B cell (primary cell): ENCODE measurements at places on chromosomes 7 and 10.

DNA sequence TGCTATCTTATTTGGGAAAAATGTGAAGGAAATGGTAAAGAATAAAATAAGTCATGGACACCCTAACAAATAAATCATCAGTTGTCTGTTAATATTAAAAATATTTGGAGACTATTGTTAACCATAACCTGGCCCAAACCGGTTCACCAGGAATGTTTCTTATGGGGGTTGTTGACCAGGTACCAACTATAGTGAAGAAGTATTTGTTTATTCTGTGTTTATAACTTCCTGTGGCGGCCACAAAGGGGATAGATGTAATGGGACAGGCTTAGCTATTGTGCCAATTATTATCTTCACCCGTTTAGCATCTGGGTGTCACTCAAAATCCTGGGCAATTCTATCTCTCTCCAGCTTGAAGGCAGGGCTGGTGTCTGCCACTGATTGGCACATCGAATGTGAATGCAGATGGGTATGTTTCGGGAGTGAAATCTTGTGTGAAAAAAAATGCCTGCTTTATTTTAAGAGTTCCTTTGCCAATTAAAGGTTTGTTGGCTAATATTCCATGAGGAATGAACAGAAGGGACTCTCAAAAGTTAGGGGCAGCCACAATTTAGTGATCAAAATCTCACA is 500.9 kb downstream of the ARL4A start:
- DNase-seq: no peak

GRCh38 chr10:132590094-132590751 is 52.6 kb downstream of the INPP5A start:
- DNase-seq: no peak

DNA sequence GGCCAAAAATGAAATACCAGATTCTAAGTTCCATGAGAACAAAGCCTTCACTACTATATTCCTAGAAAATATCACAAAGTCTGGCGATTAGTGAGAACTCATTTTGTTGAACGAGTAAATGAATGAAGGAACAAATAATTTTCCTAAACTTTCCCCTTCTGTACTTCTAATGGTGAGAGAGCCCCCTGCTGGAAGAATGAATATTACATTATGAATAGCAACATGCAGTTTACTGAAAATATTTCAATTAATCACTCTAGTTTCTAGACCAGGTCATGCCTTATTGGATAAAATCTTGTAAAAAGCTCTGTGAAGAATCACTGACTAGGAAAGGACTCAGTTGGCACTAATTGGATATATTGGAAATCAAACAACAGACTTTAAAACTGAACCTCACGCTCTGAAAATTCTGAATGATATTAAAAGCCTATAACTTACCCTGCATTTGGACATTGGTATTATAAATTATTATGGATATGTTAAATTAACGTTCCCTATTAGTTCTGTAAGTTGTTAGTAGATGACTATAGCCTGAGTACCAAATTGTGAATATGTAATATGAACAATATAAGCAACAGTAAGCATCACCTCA is 32.4 kb upstream of the MTPN start:
- peak; percentile 70 for DNase-seq

DNA sequence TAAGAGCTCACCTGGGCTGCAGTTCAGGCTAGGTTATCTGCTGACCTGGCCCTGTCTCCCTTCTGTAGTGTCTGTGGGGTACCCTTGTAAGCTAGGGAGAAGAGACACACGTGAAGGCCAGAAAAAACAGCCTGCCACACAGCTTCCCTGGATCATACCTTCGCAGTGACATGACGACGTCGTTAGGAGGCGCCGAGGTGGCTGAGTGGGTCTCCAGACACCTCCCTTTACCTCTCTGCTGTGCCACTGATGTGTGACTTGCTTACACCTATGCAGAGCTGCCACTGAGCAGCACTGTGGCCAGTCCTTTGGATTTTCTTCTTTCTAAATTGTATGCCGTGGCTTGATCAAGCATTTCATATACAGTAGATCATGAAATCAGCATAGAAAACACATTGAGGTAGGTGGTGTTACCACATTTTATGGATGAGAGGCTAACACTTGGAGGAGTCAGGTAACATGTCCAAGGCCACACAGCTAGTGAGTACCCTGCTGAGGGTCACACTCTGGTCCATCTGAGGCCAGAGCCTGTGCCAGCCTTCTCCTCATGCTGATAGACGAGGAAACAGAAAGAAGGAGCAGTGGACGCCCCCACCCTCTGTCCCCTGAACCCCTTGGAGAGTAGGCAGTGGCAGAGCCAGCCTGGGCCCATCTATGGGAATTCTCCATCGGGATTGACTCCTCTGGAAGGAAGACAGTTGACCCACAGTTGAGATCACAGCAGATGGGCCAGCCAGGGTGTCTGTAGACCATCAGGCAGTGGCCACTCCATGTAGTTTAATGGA is 23.1 kb downstream of the HTRA1 start:
- no peak for DNase-seq

DNA sequence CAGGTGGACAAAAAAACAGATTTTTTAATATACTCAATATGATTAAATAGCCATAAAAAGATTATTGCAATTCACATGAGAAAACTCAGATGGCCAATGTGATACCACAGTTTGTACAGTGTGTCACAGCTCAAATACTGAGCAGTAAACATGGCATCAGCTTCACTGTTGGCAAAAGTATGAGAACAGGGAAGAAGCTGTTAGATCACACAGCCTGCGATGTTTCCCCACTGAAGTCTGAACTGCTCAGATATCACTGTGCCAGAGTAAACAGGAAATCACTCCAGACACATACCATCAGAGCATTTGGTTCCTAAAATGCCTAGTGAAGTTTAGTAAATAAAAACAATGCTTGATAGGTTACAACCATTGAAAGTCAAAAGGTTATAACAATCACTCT is 347.8 kb downstream of the ETV1 start:
- no peak for DNase-seq

DNA sequence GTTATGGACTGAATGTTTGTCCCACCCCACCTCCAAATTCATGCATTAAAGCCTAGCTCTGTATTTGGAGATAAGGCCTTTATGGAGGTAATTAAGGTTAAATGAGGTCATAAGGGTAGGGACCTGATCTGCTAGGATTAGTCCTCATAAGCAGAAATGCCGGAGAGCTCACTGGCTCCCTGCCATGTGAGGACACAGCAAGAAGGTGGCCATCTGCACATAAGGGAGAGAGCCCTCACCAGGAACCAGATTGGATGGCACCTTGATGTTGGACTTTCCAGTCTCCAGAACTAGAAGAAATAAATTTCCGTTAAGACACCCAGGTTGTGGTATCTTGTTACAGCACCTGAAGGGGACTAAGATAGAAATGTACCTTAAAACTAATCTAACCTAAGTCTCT is 816.1 kb upstream of the C7orf33 start:
- no peak for DNase-seq

- no peak for DNase-seq
These were observed 311.5 kb downstream of the REEP3 start for GRCh38 chr10:63832686-63833085.

DNA sequence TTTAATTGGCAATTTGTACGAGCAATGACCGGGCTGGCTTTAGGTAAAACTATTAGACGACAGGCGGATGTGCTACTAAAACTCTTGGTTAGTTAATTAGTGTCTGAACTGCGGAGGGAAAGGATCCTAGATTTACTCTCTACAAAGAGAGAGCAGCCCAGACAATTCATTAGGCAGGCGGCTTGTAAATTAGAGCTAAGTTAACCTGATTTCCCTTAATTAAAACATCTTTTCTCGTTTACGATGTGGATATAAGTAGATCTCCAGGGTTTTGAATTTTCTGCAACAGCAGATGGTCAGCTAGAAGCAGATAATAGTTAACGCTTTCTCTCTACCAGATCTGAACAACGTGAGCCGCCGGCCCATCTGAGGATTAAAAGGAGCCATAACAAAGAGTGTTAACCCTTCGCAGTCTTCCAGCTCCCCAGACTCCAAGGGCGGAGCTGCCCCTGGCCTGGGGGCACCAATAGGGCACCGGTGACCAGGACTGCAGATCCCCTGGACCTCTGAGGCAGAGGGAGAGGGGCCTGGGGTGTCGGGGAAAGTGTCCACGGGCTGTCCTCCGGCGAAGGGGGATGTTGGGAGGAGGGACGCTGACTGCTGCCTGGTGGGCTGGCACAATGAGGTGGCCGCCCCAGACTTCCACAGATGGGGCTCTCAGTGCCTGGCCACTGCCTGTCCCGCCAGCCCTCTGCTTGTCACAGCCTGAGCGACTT is 6.3 kb upstream of the UNCX start:
- peak; percentile 29 for DNase-seq
